Transverse colon (tissue), 4 donors: ENCODE measurements at places on chromosomes 5 and 9. TPM values are rescaled to one million over a fixed set of nuclear protein-coding genes. Genes with fewer than 3 reads are reported as not detected.

DNA sequence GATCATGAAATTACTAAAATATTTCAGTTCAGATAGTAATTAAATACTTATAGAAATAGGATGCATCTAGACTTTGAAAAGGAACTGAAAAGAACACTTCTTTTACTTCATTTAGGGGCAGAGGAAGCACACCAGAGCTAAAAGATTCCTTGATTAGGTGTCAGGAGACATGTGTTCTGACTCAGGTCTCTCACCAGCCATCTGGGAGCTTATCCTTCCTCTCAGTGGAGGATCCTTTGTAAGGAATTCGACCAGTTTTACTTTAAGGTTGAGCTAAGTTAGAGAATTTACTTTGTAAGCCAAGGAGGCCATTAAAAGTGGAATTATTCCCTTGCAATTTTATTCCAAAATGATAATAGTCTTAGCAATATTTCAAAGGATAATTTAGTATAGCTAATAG, 16.7 kb downstream of the VCAN start:
- no peak overlapping the region for H3K4me3 ChIP-seq
- H3K27ac ChIP-seq: no peak overlapping the region
- DNase-seq: no peak
- no peaks in the 10 kb centered on the region for H3K36me3 ChIP-seq

Gene CKMT2
- 17.1 TPM for total RNA-seq

DNA sequence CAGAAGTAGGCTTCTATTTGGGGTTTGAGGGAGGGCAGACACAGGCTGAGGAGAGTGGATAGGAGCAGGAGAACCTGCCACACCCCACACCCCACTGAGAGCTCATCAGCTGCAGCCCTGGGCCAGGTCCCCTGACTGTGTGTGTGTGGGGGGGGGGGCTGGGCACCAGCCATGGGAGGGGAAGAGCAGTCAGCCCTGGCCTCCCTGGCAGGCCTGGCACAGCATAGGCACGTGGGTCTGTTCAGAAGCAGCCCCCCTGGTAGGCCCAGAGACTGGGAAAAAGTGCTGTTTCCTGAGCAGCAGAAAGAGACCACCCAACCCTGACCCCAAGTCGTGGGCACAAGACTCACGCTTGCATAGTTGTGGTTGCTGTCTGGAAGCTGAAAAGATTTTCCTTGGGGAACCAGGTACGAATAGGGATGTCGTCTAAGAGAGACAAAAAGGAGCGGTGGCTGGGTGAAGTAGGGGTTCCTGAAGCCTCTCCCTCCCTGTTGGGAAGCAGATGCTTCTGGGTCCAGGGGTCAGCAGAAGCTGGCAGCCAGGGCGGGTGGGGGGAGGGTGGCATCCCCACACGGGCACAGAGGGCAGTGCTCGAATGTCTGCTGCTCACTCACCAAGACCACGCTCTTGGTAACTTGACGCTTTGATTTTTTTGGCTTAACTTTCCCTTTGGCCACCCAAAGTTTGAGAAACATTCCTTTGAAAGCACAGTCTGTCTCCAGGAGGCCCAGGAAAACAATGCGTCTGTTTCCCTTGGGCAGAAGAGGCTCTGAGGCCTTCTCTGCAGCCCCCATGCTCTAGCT, 2.9 kb downstream of the NSMF start:
- no peak overlapping the region for H3K27ac ChIP-seq
- peaks cover 40% of the 10 kb centered on the region for H3K4me1 ChIP-seq
- no peak overlapping the region for H3K4me3 ChIP-seq
- no peaks in the 10 kb centered on the region for H3K27me3 ChIP-seq

DNA sequence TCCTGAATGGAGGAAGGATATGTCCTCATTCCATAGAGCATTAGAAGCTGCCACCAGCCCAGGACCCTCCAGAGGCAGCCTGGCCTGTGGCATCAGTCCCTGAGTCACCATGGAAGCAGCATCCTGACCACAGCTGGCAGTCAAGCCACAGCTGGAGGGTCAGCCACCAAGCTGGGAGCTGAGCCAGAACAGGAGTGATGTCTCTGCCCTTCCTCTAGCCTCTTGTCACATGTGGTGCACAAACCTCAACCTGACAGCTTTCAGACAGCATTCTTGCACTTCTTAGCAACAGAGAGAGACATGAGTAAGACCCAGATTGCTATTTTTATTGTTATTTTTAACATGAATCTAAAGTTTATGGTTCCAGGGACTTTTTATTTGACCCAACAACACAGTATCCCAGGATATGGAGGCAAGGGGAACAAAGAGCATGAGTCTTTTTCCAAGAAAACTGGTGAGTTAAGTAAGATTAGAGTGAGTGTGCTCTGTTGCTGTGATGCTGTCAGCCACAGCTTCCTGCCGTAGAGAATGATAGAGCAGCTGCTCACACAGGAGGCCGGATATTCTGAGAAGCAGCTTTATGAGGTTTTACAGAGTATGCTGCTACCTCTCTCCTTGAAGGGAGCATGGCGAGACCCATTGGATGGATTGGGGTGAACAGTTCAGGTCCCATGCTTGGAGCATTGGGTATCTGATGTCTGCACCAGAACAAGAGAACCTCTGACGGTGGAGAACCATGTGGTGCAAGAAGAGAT, 13.0 kb upstream of the CYFIP2 start:
- no peak overlapping the region for H3K27ac ChIP-seq
- H3K36me3 ChIP-seq: no peaks in the 10 kb centered on the region
- DNase-seq: no peak
- H3K27me3 ChIP-seq: no peaks in the 10 kb centered on the region
- peaks cover 3% of the 10 kb centered on the region for H3K4me1 ChIP-seq

- no peak overlapping the region for H3K27ac ChIP-seq
- H3K27me3 ChIP-seq: no peaks in the 10 kb centered on the region
- H3K36me3 ChIP-seq: no peaks in the 10 kb centered on the region
Observed at GRCh38 chr9:71895955-71896354, 15.0 kb downstream of the ABHD17B start.

Gene BSPRY
- total RNA-seq: 9.0 TPM

DNA sequence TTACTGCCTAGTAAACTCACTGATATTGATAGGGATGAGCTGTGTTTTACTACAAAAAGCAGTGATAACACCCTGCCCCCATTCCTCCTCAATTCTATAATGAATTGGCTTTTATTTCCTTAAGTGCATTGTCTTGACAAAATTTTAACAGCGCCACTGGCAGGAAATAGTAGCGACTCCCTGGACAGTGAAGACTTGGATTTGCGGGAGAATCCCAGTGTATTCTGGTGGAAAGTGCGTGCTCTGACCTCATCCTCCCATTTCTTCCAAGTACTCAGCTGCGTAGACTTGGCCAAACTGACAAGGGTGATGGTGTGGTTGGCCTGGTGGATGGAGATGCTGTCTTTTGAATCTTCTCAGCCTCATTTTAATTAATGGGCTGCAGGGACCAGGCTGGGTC, 5.3 kb downstream of the TRIO start:
- no peaks in the 10 kb centered on the region for H3K36me3 ChIP-seq
- H3K4me3 ChIP-seq: no peak overlapping the region
- peak overlapping the region; percentile 99 for H3K27ac ChIP-seq
- H3K4me1 ChIP-seq: peaks cover 58% of the 10 kb centered on the region
- H3K27me3 ChIP-seq: no peaks in the 10 kb centered on the region
- no peak for DNase-seq

DNA sequence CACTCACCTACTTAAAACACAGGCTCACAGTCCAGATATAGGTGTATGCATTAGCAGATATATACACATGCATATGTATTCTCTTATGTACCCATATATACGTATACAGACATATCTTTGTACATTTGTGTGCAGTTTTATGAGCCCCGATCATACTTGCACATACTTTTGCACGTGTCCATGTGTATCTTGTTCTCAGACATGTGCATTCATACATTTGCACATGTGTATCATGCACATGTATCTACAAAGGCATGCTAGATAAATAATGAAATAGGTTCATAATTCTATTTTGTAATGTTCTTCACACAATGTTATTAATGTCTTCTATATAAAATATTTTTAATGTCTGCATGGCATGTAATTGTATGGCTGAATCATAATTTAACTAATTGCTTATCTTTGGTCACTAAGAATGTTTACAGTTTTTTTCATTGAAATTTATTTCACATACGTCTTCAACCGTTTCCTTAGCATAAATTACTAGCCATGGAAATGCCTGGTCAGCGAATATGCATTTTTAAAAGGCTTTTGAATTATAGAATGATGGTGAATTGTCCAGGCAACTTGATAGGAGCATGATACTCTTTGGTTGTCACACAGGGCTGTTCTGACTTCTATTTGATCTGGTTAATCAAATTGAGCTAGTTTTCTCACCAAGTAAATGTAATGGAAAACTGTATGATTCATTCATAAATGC, 2.6 kb downstream of the NDFIP1 start:
- no peaks in the 10 kb centered on the region for H3K27me3 ChIP-seq
- no peak for DNase-seq
- no peak overlapping the region for H3K27ac ChIP-seq
- H3K4me3 ChIP-seq: no peak overlapping the region

DNA sequence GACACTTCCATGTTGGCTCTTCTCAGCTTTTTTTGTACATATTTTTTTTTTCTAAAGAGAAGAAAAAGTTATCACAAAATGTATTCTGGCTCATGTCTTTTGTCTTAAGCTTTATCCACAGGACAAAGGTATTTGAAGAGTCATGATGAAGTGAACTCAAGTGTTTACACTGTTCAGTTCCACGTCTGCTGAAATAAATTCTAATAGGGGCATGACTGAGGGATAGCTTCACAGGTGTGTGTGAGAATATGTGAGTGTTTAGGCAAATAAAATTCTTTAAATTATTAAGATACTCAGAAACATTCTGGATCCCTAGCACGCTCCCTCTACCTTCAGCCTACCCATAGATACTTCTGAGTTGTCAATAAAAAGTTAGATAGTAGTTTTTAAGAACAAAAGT, 59.8 kb downstream of the BAAT start:
- no peaks in the 10 kb centered on the region for H3K27me3 ChIP-seq
- H3K27ac ChIP-seq: no peak overlapping the region
- no peak for DNase-seq
- no peaks in the 10 kb centered on the region for H3K4me1 ChIP-seq
- no peaks in the 10 kb centered on the region for H3K36me3 ChIP-seq
